ENCODE measurements at places on chromosomes 5 and 9.

DNA sequence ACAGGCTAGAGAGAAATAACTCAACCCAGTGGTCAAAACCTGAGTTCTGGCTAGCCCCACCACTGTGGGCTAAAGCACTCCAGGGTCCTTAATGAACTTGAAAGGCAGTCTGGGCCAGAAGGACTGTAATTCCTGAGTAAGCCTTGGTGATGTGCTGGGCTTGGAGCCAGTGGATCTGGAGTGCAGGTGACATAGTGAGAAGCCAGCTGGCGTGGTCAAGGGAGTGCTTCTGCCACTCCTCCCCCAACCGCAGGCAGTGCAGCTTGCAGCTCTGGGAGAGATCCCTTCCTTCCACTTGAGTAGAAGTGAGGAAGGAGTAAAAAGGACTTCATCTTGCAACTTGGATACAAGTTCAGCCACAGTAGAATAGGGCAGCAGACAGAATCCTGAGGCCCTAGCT is 424.0 kb downstream of the CDH18 start:
- no peak for DNase-seq

DNA sequence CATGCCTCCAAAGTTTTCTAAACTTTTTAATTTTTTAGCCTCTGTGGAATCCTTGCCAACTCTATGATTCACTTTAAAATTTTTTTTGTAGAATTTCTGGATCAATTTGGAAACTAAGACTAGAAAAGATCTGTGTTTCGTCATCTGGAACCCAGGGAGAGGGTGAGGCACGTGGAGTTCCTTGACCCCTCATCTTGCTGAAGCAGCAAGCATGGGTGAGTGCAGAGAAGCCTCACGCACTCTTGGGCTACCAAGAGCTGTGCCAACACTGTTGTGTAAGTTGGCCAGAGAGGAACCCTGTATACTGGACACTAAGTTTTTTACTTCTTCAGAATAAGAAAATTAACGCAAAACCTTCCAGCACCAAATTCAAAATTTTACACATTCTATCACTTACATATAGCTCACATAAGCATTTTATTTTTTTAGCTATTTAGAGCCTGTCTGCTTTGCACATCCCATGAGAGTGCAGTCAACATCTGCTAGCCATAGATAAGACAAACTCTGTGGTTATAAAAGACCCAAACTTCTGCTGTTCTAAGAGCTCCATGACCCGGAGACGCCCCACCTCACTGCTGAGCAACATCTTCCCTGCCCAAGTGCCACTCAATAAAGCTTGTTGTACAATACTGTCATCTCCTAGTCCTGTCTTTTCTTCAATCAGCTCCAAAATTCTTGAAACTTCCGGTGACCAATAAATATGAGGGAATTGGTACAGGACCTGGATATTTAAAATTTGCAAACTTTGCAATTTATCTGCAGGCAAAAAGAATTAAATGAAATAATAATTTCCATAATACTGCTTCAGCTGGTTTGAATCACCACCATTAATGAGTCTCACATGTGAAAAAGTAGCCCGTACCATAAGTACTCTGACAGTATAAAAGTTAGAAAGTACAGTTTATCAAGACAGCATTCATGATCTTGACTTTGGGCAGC is 69.7 kb upstream of the ADCY2 start:
- DNase-seq, result no peak

DNA sequence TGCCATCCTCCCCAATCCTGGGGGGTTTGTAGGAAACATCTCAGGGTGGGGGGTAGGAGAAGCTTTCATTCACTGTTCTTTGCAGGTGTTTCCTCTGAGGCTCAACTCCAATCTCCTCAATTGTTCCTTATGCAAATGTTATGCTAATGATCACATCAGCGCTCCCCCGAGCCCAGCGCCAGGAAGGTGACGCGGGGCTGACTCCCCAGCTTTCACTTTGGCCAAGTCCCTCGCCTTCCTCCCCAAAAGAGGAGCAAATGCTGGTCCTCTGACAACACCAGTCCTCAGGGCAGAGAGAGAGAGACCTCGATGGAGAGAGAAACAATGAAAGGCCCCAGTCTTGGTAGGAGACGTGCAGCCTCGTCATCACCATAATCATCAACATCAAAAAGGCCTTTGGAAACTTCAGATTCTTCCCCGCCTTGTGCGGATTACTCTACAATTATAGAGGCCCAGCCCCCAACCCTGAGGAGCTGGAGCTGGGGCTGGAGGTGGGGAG is 39.1 kb downstream of the PCDH1 start:
- no peak for DNase-seq

GRCh38 chr9:115035841-115036612 is 81.9 kb downstream of the TNC start:
- DNase-seq, result peak; percentile 51

- DNase-seq, result no peak
Measured at GRCh38 chr9:38065369-38066075, 3.5 kb downstream of the SHB start.

DNA sequence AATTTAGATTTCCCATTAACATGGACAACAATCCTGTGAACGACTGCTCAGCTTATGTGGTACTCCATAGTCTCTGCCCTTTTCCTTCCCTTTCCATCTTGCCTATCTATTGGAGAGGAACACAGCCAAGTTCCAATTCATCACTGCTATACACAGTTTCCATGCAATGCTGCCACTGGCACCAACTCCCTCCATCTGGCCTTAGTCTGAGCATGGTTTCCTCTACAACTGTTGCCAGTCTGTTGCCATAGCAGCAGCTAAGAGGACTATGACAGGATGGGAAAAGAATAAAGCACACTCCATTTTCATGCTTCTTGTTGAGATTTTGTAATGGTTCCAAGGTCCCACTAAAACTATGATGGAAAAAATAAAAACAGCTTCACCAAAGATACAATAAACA is 189.0 kb downstream of the HCN1 start:
- DNase-seq, result no peak

DNA sequence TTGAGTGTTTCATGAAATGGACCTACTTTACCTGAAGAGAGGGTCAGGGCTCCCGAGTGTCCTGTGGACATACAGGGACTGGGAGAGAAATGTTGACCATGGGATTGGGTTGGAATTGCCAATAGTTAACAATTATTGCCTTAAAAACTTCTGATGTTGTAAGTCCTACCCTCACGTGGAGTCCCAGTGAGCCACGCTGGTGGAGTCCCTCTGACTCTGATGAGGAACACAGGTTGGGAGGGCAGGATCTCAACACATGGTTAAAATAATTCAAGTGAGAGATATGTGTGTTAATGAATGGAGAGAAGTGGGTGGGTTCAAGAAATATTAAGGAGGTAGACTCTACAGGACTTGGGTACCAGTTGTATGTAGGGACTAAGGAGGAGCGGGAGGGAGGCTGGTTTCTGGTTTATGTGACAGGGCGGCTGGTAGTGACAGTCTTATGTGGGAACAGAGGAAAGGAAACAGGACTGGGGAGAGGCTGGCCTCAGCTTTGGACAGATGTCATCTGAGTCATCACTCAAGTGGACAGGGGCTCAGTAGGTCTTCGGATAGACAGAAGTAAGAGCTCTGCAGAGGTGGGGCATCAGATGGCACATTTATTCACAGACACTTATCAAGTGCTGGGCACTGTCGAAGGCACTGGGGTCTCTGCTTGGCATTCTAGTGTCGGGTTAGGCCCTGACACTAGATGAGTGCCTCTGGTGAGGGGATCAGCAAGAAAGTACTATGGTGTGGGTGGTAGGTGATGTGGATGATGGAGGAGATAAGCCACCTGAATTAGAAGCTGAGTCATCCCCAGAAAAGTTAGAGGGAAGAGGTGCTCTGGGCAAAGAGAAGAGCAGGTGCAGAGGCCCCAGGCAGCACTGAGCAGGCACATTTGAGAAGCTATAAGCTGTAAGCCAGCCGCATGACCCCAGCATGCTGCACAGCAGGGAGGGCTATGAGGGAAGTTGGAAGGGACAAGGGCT is 27.2 kb downstream of the MAML1 start:
- no peak for DNase-seq

DNA sequence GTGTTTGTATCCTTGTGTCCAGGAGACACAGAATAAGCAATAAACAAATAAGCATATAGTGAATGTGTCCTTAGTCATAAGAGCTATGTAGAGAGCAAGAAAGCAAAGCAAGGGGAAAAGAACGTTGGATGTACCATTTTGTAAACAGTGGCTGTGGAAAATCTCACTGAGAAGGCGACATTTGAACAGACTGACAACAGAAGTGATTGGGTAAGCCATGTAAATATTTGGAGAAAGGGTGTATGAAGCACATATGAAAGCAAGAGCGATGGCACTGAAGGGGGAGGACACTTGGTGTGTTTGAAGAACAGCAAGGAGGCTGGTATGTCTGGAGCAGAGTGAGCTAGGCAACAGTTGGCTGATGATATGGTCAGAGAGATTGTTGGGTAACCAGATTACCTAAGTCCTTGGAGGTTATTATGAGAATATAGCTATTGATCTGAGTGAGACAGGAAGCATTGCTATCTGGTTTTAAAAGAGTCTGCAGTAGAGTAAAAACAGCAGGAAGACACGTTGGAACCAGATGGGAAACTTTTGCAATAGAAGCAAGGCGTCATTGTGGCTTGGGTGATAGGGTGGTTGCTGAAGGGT is 115.5 kb upstream of the IL7R start:
- no peak for DNase-seq

GRCh38 chr5:65986050-65986451 is 59.7 kb downstream of the ERBIN start:
- DNase-seq, result no peak

DNA sequence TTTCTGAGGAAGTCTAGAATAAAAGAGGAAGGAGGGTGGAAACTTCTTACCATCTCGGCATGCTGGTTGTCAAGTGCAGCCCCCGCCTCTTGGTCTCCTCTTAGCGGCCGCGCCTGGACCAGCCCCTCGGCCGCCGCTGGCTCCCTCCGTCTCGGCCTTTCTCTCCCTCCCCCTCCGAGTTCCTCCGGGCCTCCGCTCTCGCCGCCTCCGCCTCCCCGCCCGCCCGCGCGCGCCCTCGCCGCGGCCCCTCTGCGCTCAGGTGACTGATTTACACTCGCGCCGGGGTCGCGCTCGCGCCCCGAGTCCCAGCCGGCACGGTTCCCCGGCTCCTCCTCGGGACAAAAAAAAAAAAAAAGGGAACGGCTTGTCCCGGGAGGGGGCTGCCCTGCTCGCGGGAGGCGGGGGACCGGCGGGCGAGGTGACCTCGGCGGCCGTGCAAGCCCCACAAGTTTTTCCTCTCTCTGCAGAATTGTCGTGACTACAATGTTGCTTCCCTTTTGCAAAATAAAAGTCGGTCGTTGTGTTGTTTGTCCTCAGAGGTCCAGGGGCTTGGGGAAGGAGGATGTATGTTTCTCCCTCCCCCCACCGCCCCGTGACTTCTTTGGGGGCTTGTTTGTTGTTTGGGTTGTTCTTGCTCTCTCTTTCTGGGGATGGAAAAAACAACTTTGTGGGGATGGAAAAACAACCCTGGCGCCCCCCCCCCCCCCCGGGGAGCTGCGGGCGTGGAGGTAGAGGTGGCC is at the start of gene BNC2:
BNC2 (minus strand) TSS at position 75 of the 740 bp plus-strand sequence; CDS start at position 53, 22 bp downstream.
- peak; percentile 79 for DNase-seq

GRCh38 chr9:112711050-112711689 is 6.7 kb downstream of the INIP start:
- DNase-seq, result no peak

- no peak for DNase-seq
Measured at GRCh38 chr5:157518963-157519362, 56.6 kb downstream of the ADAM19 start.

DNA sequence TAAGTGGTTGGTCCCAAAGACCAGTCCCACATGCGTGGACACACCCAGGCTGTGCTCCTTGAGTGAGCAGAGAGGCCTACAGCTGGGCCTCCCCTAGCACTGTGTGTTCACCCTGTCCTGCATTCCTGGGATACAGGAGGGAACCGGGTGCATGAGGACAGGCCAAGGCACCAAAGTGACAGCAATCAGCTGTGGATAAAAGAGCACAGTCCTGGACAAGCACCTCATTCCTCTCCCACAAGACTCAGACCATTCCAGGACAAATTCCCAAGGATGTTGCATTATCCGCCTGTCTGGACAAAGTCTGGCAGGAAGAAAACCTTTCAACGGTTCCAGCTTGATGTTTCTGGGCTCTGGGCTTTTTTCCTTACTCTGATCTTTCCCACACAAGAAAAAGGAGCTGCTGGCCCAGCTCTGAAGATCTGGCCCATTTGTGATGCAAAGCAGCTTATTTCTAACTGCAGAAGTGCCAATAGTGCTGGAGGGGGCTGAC is 273.2 kb downstream of the ENC1 start:
- DNase-seq, result no peak
